NCI-H2171 (cell line): ENCODE measurements at places on chromosomes 3 and 15.
A peak's percentile ranks its signal among the peaks of the same experiment; 100 is the strongest.

GRCh38 chr3:125767641-125768040 is 172.3 kb upstream of the OSBPL11 start:
- DNase-seq = no peak

- no peak for DNase-seq
These were observed 350.3 kb upstream of the DPPA4 start for GRCh38 chr3:109687626-109688025.

GRCh38 chr15:84715441-84716035 is 401 bp downstream of the SEC11A start:
- DNase-seq = peak; percentile 3

- DNase-seq = peak; percentile 31
These were observed 5.9 kb downstream of the USP3 start for GRCh38 chr15:63509955-63510940.

DNA sequence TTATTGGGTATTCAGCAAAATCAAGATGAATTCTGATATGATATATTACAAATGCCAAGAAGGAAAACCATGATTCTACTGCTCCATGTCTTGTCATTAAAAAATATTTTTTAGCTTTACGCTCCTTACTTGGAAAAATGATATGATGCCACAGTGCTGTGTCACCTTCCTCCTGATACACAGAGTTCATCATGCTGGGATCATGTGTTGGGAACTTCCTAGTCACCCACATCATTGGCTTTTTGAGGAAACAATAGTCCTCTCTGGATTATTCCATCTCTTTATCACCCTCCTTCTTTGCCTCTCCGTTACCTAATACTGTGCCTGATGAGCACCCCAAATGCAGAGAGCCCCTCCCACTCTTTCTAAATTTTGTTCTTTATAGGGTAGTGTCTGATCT is 94.3 kb upstream of the PFN2 start:
- no peak for DNase-seq

- no peak for DNase-seq
These were observed 168.8 kb upstream of the CD96 start for GRCh38 chr3:111373239-111373638.

DNA sequence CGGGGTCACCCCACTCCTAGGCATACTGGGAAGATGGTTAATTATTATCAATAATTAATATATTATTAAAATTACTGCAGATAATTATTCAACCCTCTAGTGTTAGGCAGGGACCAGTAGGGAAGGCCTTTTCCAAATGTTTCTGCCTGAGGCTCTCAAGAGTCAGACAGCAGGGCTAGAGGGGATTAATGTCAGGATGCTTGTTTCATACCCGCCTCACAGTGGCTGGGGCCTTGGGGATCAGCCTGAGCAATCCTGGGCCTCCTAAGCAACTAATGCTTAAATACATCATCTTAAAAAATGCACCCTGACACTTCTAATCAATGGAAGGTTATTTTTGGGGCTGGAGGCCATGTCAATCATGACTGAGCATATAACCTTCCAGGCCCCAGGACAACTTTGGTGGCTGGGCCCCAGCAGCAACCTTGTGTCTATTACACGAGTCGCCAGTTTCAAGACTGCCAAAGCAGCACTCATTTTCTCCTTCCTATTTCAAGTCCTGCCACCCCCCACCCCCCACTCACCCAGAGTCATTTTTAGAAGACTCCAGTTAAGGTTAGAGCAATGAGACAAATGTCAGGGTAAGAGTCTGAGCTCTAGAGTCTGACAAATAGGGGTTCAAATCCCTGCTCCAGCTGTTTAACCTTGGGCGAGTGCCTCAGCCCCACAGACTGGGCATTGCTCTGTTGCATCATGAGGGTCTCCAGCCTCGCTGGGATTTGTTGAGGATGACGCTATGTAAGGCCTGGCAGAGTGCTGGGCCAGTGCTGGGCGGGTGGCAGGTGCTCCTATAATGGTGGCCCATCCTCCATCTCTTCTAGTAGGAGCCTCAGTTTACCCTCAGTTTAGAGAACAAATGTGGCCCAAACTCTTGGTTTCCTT is 6.1 kb downstream of the AMOTL2 start:
- DNase-seq = no peak

DNA sequence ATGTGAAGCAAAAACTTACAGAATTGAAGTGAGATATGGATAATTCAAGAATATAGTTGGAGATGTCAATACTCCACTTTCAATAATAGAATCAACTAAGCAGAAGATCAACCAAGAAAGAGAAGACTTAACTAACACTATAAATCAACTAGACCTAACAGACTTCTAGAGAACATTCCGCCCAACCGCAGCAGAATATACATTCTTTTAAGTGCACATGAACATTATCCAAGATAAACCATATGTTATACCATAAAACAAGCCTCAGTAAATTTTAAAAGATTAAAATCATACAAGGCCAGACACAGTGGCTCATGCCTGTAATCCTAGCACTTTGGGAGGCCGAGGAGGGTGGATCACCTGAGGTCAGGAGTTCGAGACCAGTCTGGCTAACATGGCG is 5.5 kb upstream of the TEX55 start:
- no peak for DNase-seq

DNA sequence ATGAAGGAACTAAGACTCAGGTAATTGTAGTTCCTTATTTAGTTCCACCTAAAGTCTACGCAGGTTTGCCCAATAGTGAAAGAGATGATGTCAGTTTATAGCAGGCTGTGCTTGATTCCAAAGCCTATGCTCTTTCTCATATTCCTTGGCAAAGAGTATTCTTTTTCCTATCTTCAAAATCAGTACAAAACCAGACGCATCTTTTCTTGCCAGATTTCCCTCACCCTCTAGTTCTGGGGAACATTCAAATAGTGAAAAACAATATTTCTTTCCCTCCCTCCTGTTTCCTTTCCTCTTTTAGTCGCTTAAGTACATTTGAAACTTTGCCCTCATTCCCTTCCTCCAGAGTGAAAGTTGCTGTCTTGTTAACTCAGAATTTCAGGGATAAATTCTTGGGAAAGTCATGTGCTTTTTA is 134.6 kb upstream of the PDZRN3 start:
- no peak for DNase-seq
